ENCODE measurements at places on chromosomes 5 and 9.

- DNase-seq: no peak
Observed at GRCh38 chr9:28758341-28758740, 1185.1 kb upstream of the C9orf72 start.

GRCh38 chr5:149749481-149750365 lies 19.6 kb downstream of the PPARGC1B start:
- DNase-seq: no peak

DNA sequence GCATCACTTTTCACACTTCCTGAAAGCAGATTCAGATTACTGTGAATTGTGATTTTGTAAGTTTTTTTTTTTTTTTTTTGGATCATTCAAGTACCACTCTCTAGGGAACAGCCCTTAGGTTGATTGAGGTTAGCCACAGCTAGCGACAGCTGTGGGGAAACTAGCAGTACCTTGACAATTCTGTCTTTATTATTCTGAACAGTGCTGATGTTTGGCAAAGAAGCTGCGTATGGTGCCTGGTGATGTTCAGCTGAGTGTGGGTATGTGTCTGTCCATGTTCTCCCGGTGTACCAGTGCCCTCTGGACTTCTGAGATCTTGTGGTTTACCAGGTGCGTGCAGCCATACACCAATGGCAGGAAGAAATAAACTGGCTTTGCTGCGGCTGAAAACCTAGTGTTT lies 117.3 kb upstream of the PLPPR1 start:
- no peak for DNase-seq

- no peak for DNase-seq
Observed at GRCh38 chr5:181052672-181053487, 12.8 kb downstream of the BTNL9 start.

- DNase-seq: no peak
Observed at GRCh38 chr9:86614871-86615849, 260.9 kb upstream of the TUT7 start.

DNA sequence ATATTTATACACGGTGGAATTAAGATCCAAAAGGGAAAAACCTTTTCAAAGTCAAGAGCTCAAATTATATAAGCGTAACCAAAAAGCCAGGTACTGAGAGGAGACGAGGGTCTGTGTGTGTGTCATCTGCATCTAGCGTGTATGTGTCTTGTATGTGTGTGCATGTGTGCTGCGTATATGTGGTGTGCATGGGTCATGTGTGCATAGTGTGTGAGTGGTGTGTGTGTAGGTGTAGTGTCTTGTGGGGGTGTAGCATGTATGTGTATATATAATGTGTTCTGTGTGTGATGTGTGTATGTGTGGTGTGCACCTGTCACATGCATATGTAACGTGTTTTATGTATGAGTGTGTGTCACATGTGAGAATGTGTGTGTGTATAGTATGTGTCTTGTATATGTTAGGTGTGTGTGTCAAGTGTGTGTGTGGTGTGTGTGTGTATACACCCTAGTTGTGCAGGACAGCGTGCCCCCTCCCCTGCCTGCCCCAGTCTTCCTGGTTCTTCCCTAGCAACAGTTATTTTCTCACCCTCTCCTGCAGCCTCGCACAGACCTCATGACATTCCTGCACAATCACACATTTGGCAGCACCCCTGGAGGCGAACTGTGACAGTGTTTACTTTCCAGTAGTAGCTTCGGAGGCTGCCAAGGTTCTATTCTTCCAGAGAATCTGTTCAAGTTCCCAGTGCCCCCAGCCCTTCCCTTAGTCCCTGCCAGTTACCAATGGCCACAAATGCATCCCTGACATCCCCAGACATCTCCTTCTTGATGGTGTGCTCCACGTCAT lies 27.1 kb upstream of the TNIP1 start:
- no peak for DNase-seq

All from stimulated activated CD8-positive, alpha-beta memory T cell treated with anti-CD3 and anti-CD28 coated beads, Interleukin-15, amount 100 ng/mL, for 24 hours (primary cell).